Right cardiac atrium (tissue), 5 donors: ENCODE measurements at places on chromosomes 2 and 18. TPM values are rescaled to one million over a fixed set of nuclear protein-coding genes. Genes with fewer than 3 reads are reported as not detected.

SEH1L gene
- 25.0 TPM for total RNA-seq

UBE2E3 gene
- total RNA-seq: 57.7 TPM

DSG1 gene
- total RNA-seq: 0.89 TPM

CCDC85A gene
- 2.0 TPM for total RNA-seq

TUBA3D gene
- total RNA-seq: 2.3 TPM

MYO1B gene
- total RNA-seq: 10.3 TPM

EPG5 gene
- 22.0 TPM for total RNA-seq

VWC2L gene
- not detected for total RNA-seq

RFX8 gene
- total RNA-seq: 0.50 TPM

CNDP1 gene
- total RNA-seq: not detected

ATP9B gene
- 23.5 TPM for total RNA-seq

SCN1A gene
- 0.39 TPM for total RNA-seq

C2orf72 gene
- 0.18 TPM for total RNA-seq

AQP4 gene
- total RNA-seq: 18.0 TPM

RNF152 gene
- total RNA-seq: 17.9 TPM

HOXD4 gene
- total RNA-seq: not detected

- no peak for DNase-seq
Measured at GRCh38 chr18:31268985-31269406, 49.0 kb upstream of the DSG1 start.

- DNase-seq: no peak
Measured at GRCh38 chr2:121281107-121281506, 3.9 kb downstream of the TFCP2L1 start.

DNA sequence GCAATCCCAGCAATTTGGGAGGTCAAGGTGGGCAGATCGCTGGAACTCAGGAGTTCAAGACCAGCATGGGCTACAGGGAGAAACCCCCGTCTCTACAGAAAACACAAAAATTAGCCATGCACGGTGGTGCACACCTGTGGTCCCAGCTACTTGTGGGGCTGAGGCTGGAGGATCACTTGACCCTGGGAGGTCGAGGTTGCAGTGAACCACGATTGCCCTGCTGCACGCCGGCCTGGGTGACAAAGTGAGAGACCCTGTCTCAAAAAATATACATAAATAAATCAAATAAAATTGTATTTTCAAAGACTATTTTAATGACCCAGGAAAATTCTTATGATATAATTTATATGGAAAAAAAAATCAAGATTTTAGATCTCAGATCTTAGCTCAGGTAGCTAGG lies 191.5 kb downstream of the ZFP36L2 start:
- DNase-seq: no peak

DNA sequence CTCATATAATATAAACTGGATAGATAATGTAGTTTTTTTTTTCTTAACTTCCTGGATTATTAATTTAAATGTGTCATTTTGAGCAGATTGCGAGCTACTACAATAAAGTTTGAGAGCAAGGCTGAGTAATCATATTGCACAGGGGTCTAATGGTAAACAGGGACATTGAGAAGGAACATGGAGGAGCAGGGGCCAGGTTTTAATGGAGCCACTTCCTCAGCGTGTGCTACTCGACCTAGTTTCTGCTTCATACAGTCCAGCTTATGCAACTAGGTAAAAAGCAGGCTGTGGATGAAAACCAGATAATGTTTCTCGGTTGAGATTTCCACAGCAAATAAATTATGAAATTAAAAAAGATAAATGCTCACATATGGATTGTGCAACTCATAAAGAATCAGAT lies 1915.7 kb upstream of the CELF4 start:
- DNase-seq: no peak

DNA sequence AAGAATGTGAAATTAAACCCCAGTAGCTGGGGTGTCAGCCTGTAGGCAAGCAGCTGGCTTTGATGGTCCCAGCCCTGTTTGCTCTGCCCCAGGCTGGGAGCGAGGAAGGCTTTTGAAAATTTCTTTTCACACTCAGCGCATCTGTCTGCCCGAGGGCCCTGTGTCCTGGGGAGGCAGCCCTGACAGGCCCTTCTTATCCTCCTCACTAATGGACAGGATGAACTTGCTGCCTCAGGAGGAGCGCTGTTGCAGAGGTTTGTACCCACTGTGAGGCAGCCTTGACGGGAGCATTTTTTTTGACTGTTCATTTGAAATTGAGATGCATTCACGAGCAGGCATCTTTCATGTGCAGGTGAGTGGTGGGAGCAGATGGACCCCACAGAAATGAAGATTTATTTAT lies 62.4 kb downstream of the SERPINB8 start:
- DNase-seq: no peak

GRCh38 chr18:53152476-53152875 lies 812.5 kb downstream of the DCC start:
- DNase-seq: no peak

DNA sequence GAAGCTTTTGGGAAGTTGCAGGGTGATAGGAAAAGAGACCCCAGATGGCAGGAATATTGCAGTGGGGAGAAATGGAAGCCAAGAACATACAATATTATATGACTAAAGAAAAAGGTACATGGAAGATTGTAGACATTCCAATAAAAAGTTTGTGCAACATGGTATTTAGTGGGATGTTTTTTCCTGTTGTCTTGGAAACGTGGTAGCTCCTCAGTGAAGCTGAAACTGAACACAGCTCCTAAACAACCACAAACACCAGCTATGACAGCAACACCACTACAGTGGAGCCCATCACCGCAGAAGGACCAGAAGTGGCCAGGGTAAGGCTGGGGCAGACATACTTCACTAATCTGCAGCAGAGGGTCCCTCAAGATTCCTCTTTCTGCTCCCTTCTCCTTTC lies 246.8 kb downstream of the CDH20 start:
- no peak for DNase-seq

DNA sequence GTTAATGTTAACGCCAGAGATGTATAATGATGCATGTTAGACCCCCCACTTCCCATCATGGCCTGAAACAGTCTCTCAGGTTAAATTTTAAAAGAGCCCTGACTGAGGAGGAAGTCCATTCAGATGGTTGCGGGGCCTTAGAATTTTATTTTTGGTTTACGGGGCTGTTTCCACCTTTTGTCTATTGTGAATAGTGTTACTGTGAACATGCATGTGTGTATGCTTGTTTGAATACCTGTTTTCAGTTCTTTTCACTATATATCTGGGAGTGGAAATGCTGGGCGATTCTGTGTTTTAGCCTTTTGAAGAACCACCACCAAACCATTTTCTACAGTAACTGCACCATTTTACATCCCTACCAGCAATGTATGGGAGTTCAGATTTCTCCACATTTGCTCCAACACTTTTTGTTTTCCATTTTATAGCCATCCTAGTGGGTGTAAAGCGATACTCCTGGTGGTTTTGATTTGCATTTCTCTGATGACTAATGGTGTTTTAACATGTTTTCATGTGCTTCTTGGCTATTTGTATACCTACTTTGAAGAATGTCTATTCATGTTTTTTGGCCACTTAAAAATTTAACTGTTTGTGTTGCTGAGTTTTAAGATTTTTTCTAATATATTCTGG lies 133.0 kb downstream of the MYO3B start:
- DNase-seq: no peak

- no peak for DNase-seq
Measured at GRCh38 chr2:210586381-210586780, 30.0 kb downstream of the CPS1 start.

- DNase-seq: no peak
Measured at GRCh38 chr2:216090369-216090786, 8.7 kb downstream of the TMEM169 start.

GRCh38 chr2:149733936-149734685 lies 146.5 kb upstream of the MMADHC start:
- DNase-seq: no peak

DNA sequence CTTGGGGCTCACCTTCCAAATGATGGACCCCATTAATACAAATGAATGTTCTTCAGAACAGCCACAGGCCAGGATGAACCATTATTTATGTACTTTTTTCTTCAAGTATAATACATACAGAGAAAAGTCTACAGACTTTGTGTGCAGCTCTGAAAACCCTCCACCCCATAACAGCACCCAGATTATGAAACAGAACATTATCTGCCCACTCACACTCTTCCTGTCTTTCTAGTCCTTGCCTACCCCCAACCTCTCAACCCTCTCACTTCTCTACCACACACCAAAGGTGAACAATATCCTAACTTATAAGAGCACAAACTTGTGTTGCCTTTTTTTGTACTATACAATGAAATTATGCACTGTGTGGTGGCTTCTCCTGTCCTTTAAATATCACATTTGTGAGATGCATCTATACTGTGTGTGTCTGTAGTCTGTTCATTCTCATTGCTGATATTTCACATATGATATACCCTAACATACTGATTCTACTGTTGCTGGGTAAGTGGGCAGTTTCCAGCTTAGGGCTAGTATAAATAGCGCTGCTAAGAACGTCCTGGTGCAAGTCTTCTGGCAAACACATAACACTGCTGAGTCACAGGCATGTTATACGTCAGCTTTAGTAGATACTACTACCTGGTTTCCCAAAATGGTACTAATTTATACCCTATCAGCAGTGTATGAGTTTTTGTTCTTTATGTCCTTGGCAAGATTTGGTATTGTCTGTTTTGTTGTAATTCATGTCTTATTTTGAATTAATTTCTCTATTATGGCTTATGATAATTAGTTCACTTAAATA lies 1.0 kb upstream of the NPHP1 start:
- DNase-seq: no peak

- DNase-seq: no peak
Measured at GRCh38 chr2:38634684-38635083, 31.2 kb upstream of the GALM start.

DNA sequence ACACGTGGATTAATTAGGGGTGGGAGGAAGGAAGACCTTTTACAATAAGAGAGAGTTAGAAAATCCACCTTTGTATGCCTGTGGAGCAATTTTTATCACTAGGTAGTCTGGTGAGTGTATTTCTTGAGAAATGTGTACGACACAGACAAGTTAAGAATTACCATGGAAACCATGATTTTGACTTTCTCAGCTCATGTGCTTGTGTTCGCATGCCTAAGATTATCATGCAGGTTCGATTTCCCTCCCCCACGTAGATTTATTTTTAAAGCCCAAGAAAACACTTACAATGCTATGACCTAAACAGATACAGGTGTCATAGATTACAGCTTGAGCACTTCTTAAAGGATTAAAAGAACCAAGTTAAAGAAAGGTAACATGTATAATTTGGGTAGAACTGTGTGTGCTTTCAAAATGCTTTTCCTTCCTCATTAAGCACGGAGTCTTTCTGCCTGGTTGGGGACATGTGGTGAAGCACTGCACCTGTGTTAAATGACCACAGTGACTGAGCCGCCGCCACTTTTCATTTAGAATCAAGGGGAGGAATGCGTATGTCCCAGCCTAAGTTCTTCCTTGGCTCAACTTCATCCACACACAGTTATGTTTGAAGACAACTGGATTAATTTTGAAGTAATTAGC lies 16.6 kb downstream of the SERTAD2 start:
- no peak for DNase-seq

DNA sequence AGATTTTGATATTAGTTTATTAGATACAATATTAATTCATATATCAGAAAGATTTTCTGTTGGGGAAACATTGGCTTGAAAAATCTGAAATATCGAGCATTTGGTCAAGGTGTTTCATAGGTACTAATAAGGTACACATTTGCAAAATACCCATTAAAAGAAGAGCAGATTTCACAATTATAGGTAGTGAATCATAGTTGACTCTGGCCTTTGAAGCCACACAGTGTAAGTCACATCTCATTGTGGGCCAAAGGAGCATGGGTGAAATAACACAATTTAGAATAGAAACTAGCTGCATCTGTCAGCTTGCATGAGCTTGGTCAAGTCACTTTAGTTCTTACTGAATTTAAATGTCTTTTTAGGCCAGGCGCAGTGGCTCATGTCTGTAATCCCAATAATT lies 4.9 kb downstream of the KDM3A start:
- DNase-seq: no peak

GRCh38 chr2:239918749-239919148 lies 106.4 kb downstream of the NDUFA10 start:
- DNase-seq: peak; percentile 51

- DNase-seq: no peak
Measured at GRCh38 chr2:55718165-55719008, 24.7 kb upstream of the PNPT1 start.

- DNase-seq: no peak
Measured at GRCh38 chr2:230413479-230413878, 2.5 kb upstream of the SP100 start.

- no peak for DNase-seq
Measured at GRCh38 chr18:41936471-41937134, 18.4 kb upstream of the PIK3C3 start.

- DNase-seq: no peak
Measured at GRCh38 chr2:133287709-133288108, 280.6 kb downstream of the NCKAP5 start.

GRCh38 chr2:69143748-69144360 lies 130.9 kb downstream of the ANTXR1 start:
- no peak for DNase-seq

GRCh38 chr2:20448246-20448976 lies 1.5 kb downstream of the RHOB start:
- peak; percentile 63 for DNase-seq
